ENCODE measurements at places on chromosomes 16 and 17.
A peak's percentile ranks its signal among the peaks of the same experiment; 100 is the strongest.

DNA sequence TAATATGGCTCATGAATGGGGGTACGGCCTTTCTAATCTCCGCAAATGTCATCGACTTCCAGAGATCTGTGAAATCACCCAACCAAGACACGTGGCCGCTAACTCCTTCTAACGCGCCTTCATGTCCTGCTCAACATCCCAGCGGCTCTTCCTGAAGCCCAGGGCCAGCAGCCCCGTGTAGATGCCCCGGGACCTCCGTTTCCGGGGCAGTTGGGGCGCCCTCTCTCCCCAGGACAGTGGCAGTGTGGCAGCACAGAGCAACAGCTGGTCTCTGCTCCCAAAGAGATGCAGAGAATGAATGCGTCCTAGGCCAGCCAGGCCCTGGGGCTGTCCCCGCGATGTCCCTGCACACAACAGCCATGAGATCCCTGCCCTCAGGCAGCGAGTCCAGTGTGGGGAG is 153.5 kb downstream of the RBFOX3 start:
- DNase-seq: no peak

- DNase-seq: no peak
Measured at GRCh38 chr16:79943736-79944135, 343.2 kb upstream of the MAF start.

- no peak for DNase-seq
Measured at GRCh38 chr16:11005611-11005975, 61.2 kb downstream of the CLEC16A start.

GRCh38 chr16:65032387-65032786 is 89.5 kb downstream of the CDH11 start:
- no peak for DNase-seq

- no peak for DNase-seq
Measured at GRCh38 chr16:9741776-9742175, 440.5 kb downstream of the GRIN2A start.

DNA sequence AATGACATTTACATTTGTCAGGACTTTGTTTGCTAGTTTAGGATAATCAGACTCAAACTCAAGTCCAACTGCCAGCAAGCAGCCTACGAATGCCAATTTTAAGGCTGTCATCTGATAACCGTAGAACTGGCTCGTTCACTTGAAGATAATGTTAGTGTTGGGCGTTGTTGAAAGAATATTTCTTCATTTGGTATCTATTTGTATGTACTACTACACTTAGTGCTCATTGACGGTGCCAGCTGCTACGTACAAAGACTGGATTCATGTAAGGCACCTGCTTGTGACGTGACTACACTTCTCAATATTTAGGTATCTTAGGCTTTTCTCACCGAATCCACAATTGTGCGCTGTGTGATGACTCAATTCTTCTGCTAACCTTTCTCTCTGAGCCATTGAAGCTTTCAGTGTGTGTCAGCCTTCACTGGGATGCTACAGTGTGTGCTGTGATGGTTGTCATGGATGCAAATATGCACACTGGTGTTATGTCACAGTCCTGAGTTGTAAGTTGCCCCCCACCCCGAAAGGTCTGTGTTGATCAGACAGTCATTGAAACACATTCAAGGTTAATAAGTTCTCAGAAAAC is 5.7 kb downstream of the ATP2C2 start:
- no peak for DNase-seq

DNA sequence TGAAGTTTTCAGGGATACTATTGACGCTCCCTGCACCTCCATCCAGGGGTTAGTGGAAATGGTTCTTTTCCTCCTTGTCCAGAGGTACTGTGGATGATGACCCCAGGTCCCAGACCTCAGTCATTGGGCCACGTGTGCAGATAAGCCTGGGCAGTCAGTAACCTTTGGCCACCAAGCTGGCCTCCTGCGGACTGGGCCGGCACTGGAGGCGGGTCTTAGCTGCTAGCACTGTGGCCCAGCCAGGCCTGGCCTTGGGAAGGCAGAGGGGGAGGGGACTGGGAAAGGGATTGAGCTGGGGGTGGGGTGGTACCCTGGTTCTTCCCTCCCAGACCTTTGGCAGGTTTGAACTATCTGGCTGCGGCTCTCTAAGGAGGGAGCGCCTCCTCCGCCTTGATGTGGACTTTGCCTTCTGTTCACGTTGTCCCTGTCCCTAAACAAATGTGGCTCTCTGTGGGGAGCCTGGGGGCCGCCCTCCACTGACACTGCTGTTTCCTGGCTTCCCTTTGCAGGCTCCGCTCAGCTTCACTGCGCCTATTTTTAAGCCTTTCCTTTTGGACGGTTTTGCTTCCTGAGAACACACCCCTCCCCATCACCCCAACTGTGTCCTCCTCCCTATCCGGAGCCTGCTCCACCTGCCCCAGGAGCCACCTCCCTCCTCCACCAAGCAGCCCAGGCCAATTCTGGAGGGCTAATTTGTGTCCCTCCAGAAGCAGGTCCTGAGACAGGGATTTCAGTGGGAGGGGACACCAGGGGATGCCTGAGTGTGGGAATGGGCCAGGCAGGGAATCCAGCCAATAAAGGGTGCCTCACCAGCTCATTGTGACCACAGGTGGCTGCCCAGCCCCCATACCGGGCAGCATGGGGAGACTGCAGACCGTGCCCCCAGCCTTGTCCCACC is 251.9 kb downstream of the SEC14L1 start:
- no peak for DNase-seq

DNA sequence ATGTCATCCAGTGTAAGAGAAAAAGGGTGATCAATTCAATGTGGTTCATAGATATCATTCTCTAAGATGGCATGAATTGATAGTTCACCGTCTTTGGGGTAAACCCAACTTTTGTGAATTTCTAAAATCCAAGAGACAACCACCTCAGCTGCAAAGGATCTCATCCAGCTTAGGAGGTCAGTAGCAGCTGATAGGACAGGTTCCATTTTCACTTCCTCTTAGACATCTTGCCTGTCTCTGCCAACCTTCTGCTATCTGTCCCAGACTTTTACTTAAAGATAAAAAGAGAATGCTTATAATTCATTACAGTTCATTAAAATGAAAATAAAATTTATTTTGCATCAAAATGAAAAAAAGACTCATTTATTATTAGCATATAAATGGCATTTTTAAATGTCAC is 468.2 kb downstream of the XYLT1 start:
- no peak for DNase-seq

DNA sequence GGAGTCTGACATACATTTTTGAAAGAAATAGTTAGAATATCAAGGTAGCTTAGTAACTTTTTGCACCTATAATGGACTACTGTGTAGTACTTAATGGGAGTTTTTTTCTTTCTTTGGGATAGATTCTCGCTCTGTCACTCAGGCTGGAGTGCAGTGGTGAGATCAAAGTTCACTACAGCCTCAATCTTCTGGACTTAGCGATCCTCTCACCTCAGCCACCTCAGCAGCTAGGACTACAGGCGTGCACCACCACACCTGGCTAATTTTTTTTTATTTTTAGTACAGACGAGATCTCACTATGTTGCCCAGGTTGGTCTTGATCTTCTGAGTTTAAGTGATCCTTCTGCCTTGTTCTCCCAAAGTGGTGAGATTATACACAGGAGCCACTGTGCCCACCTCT is 9.5 kb downstream of the TAOK1 start:
- DNase-seq: no peak

GRCh38 chr16:4328782-4329775 is 13.2 kb downstream of the GLIS2 start:
- DNase-seq: no peak

GRCh38 chr16:963913-964312 is 6.9 kb downstream of the LMF1 start:
- DNase-seq: no peak

- no peak for DNase-seq
Measured at GRCh38 chr16:65201511-65201910, 79.6 kb upstream of the CDH11 start.

GRCh38 chr16:15653227-15653626 is 3.2 kb downstream of the NDE1 start:
- peak; percentile 71 for DNase-seq

- DNase-seq: no peak
Measured at GRCh38 chr16:65294165-65294564, 172.3 kb upstream of the CDH11 start.

- no peak for DNase-seq
Measured at GRCh38 chr17:61458000-61458399, 5.8 kb downstream of the TBX4 start.

GRCh38 chr17:9123594-9124553 is 102.6 kb downstream of the NTN1 start:
- no peak for DNase-seq

- no peak for DNase-seq
Measured at GRCh38 chr16:55061126-55061525, 130.5 kb downstream of the IRX5 start.

- no peak for DNase-seq
Measured at GRCh38 chr17:27379888-27380533, 76.2 kb upstream of the KSR1 start.

- no peak for DNase-seq
Measured at GRCh38 chr16:8655184-8655717, 19.2 kb upstream of the ABAT start.

- DNase-seq: no peak
Measured at GRCh38 chr17:70049801-70050591, 25.0 kb upstream of the KCNJ16 start.

DNA sequence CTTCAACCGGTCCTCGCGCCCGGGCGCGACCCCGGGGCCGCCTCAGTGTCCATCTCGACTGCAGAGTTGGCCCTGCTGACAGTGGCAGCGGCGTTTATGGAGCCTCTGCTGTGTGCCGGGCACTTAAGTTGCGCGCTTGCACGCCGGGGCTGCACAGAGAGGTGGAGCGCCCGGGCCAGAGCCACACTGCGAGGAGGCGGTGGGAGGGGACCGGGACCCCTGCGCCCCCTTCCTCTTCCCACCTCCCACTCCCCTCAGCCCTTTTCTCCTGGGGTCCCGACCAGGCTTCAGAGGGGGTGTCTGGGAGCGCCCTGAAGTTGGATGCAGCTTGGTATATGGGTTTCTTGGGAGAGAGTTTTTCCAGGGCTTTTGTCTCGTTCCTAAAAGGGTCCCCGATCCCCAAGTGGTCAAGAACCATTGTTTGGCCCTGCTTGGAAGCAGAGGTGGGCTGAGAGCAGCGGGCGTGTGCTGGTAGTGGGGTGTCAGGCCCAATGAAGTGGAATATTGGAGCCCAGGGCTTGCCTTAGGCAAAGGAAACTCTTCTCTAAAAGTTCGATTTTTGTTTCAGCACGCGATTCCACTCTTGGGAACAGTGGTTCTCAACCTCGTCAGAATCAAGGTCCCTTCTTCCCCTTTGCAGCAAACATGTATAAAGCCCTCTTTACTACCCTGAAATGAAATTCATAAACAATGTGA is 605 bp downstream of the MRTFB start:
- no peak for DNase-seq

- DNase-seq: no peak
Measured at GRCh38 chr17:77242118-77242851, 101.5 kb downstream of the SEC14L1 start.

- DNase-seq: no peak
Measured at GRCh38 chr17:44063704-44064639, 2.5 kb downstream of the LSM12 start.

DNA sequence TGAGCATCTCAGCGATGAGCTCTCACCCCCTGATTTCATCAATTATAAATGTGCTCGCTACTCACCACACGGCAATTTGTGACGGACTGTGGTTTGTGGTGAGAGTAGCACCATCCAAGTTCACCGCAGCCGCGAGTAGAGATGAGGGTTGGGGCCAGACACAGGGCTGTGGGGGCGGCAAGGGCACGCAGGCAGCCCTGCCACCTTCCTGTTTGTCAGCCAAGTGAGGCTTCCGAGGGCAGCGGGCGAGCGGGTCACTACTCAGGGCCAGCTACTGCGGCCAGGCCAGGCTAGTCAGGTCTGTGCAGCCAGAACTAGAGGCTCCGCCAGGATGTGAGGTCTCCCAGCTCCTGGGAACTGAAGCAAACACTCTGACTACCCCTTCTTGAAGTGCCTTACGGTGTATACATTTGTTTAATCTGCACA is 39.6 kb upstream of the MEOX1 start:
- no peak for DNase-seq

All from fibroblast of the conjunctiva (primary cell).